ENCODE measurements at places on chromosomes 3 and 15. TPM values are rescaled to one million over a fixed set of nuclear protein-coding genes. Genes with fewer than 3 reads are reported as not detected.

The FOXL2 gene
- not detected for total RNA-seq

The STRA6 gene
- total RNA-seq, result not detected

The ZNF501 gene
- total RNA-seq, result 4.9 TPM

The TIGIT gene
- total RNA-seq, result not detected

The CHL1 gene
- total RNA-seq, result 24.2 TPM

The IL16 gene
- total RNA-seq, result 2.7 TPM

The LRTM1 gene
- total RNA-seq, result not detected

The SLC12A1 gene
- not detected for total RNA-seq

The OXTR gene
- total RNA-seq, result 0.54 TPM

The FBN1 gene
- 39.4 TPM for total RNA-seq

The AHSG gene
- total RNA-seq, result not detected

DNA sequence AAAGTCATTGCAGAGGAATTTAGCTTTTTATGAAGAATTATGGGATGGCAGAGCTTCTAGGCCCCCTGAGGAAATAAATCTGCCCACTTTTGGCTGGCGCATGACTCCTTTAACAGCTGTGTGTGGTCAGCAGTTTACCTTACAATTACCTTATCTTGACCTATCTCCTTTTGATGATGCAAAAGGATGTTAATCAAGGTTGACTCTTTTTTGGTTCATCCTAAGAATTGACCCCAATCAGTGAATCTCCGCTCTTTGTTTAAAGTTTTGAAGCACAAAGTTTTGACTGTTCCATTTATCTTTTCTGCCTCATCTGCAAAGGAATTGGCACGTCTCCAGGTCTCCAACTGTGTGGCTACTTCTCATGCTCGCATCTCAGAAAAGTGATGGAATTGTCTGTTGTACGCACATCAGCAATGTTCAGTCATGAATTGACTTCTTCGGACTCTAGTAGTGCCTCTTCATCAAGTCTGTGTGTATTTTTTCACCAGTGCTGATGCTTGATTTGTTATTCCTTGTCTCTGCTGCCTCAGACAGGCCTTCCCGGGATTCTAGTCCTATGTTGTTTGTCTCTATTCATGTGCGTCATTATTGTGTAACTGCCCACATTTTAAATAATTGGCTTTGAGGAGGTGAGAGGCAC is 196.2 kb upstream of the CFAP20DC start:
- no peak for DNase-seq

- no peak for DNase-seq
Measured at GRCh38 chr3:167814441-167814951, 79.0 kb downstream of the SERPINI1 start.

The ABHD17C gene
- 8.0 TPM for total RNA-seq

DNA sequence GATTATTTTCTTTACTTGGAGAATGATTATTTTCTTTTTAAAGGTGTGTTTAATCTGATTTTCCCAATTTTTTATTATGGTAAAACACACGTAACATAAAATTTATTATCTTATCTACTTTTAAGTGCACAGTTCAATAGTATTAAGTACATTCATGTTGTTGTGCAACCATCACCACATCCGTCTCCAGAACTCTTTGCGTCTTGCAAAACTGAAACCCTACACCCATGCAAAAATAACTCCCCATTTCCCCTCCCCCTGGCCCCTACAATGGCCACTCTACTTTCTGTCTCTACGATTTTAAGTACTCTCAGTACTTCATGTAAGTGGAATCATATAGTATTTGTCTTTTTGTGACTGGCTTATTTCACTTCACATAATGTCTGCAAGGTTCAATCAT is 230.7 kb downstream of the SATB1 start:
- DNase-seq, result no peak

The TRIM42 gene
- not detected for total RNA-seq

DNA sequence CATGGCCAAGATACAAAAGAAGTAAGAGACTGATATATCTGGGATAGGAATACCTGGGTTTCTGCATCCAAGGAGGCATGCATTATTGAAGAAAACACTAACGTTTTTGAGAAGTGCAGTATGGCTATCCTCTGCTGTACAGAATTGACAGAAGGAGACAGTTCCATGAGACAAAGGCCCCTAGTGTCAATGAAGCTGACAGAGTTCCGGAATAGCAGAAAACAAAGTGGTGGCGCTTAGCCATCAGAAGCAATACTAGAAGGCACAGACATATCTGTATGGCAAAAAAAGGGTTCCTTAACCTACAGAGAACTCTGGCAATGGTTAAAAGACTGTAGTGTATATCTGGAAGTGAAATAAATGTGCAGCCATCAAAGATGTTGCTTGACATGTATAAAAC is 77.8 kb downstream of the VGLL3 start:
- no peak for DNase-seq

DNA sequence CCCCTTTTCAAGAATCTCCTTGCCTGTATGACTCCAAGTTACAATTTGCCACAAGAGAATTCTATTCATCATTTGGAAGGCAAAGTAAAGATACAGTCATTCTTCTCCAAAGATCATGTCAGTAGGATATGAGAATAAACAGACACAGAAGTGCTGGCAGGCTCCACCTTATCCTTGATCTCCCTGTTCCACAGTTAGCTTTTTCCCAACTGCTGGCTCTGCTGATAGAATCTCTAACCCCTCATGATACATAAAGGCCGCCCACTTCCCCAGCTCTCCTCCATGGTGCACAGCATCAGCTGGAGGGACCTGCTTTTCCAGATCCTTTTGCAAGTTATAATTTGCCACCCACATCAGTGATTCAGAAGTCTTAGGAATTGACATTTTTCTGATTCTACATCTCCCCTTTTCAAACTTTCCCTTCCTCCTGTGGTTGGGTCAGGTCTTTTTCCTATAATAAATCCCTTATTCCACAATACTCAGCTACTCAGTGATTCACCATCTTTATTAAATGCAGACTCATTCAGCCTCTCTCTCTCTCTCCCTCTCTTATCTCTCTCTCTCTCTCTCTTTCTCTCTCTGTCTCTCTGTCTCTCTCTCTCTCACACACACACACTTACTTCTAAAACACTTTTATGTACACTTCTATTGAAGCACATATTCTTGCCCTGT is 465.4 kb downstream of the GBE1 start:
- DNase-seq, result no peak

GRCh38 chr3:52053307-52054304 is 2.8 kb downstream of the DUSP7 start:
- no peak for DNase-seq

The CDCP1 gene
- total RNA-seq, result 0.38 TPM

DNA sequence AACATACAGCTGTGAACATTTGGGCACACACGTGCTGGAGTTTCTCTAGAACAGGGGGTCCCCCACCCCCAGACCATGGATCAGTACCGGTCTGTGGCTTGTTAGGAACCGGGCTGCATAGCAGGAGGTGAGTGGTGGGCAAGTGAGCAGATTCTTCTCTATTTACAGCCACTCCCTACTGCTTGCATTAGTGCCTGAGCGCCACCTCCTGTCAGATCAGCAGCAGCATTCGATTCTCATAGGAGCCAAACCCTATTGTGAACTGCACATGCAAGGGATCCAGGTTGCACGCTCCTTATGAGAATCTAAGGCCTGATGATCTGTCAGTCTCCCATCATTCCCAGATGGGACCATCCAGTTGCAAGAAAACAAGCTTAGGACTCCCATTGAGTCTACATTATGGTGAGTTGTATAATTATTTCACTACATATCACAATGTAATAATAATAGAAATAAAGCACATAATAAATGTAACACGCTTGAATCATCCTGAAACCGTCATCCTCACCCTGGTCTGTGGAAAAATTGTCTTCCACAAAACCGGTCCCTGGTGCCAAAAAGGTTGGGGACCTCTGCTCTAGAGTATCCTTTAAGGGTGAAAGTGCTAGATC is 25.8 kb downstream of the CHRM5 start:
- no peak for DNase-seq

GRCh38 chr3:20173844-20174410 is 12.1 kb downstream of the SGO1 start:
- no peak for DNase-seq

The ATP2C1 gene
- total RNA-seq, result 54.9 TPM

DNA sequence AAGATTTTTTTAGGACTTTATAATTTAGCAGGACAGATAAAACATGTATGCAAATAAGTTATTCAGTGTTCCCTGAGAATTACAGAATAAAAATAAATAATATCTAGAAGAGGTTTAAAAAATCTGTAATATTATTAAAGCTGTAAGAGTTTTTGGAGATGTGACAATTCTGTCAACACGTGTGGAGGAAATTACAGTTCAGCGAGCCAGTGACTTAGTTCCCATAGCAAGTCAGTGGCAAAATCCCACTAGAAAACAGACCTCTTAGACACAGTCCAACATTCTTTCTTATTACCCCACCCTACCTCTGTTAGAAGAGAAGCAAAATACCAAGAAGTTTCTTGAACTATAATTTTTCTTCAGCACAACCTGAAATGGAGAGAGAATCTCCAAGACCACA is 16.2 kb upstream of the DENND6A start:
- no peak for DNase-seq

The ATP10A gene
- total RNA-seq, result 0.75 TPM

The GPR87 gene
- not detected for total RNA-seq

DNA sequence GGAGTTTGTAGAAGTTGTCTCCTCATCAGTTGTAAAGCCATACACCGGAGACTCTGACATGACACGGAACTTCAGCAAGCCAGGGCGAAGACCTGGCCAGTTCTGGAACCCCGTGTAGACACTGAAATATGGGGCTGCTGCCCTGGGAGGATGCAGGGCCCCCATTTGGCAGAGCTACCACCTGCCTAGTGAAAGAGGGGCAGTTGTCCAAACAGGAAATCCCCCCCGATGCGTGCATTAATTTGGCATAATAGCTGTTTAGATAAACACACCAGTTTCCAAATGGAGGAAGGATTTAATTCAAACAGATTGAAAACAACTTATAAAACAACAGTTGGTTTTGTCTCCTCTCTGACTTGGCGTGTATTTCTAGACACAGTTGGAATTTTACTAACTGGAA is 357.2 kb downstream of the GABRG3 start:
- DNase-seq, result no peak

GRCh38 chr3:139561959-139562676 is 22.6 kb upstream of the RBP1 start:
- no peak for DNase-seq

- no peak for DNase-seq
Measured at GRCh38 chr3:168467115-168467714, 371.5 kb upstream of the GOLIM4 start.

The ZPLD1 gene
- total RNA-seq, result not detected

GRCh38 chr3:112813723-112814171 is 32.9 kb downstream of the CD200R1L start:
- no peak for DNase-seq

The DTX3L gene
- 10.2 TPM for total RNA-seq

- no peak for DNase-seq
Measured at GRCh38 chr3:12060139-12060845, 56.1 kb downstream of the SYN2 start.

DNA sequence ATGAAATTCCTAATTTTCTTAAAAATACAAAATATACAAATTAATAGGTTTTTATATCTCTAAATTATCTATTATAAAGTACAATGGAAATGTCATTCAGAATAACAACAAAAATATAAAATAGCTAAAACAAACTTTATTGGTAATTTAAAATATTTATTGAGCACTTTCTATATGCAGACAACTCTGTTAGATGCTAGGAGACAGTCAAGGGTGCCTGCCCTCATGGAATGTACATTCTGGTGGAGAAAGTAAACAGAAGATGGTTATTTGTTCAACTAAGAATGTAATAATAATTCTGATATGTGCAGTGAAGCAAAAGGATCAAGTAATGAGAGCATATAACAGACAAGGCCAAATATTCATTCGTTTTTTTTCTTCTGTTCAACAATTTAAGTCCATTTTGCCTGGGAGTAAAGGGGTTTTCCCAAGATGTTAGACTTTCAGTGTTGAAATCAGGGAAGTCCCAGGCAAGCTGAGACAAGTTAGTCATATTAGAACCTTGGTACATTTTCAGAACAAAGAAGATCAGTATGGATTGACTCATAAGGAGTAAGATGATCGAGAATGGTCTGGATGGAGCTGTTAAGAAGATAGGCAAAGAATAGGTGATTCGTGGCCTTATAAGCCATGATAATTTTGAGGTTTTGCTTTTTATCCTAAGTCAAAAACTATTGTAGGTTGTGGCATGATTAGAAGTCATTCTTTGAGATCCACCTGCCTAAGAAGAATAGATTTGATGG is 150.2 kb upstream of the MLF1 start:
- no peak for DNase-seq

The CATSPER2 gene
- total RNA-seq, result 1.1 TPM

DNA sequence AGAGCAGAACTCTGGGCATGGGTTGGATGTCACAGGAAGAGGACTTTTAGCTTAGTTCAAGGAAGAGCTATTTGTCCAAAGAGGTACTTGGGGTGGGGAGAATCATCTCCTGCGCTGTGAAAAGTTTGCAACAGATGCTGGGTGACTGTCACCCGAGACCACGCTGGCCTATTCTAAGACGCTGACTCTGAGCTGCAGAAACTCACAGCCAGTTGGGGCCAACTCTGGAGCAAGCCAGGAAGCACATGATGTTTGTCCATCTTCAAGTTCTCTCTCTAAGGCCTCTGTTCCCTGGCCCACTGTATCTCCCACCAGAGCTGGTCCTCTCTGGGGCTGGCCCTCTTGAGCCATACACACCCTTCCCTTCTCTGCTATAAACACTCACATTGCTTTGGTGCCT is 17.9 kb upstream of the CDCP1 start:
- no peak for DNase-seq

- peak; percentile 57 for DNase-seq
Measured at GRCh38 chr3:36907911-36908646, 36.8 kb downstream of the TRANK1 start.

DNA sequence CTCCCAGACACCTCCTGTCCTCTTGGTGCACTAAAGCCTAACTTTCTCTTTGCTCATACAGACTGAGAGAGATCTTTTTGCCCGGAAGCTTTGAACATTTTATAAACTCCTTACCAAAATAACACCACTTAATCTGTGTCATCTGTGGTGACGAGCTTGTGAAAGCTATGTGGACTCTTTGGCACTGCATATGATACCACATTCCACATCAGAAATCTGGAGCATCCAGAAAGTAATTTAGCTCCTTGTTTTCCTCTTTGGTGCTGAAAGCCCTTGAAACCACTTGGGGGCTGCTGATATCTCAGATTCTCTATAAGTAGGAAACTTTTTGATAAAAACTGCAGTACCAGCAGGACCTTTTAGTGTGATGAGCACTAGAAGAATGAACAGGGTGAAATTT is 128.3 kb downstream of the ALCAM start:
- DNase-seq, result no peak

DNA sequence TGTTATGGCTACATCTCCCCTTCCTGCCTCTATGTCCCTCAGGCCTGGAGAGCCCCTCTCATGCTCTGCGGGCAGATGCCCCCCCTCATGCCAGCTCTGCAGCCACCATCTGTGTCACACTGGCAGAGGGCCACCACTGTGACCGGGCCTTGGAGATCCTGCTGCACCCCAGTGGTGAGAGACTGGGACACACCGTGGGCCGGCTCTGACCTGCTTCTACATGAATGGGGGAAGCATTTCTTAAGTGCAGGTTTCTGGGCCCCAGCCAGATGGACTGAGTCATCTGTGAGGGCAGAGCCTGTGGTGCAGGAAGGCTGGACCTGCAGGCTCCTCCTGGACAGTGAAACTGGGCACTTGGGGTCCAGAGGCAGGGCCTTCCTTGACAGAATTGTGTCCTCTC is 4.8 kb downstream of the VWA5B2 start:
- no peak for DNase-seq
